ENCODE measurements at places on chromosomes 3 and 15.
A peak's percentile ranks its signal among the peaks of the same experiment; 100 is the strongest.

- DNase-seq: no peak
Observed at GRCh38 chr3:13136426-13136825, 63.2 kb upstream of the IQSEC1 start.

GRCh38 chr15:37370941-37371340 is 270.6 kb upstream of the MEIS2 start:
- no peak for DNase-seq

GRCh38 chr3:126389112-126389793 is 5.5 kb upstream of the CFAP100 start:
- DNase-seq: peak; percentile 86

GRCh38 chr15:60634815-60635214 is 155.9 kb upstream of the ICE2 start:
- DNase-seq: no peak

GRCh38 chr3:15724446-15724845 is 73.3 kb downstream of the ANKRD28 start:
- DNase-seq: no peak

- no peak for DNase-seq
Observed at GRCh38 chr3:41430886-41431285, 231.6 kb downstream of the CTNNB1 start.

DNA sequence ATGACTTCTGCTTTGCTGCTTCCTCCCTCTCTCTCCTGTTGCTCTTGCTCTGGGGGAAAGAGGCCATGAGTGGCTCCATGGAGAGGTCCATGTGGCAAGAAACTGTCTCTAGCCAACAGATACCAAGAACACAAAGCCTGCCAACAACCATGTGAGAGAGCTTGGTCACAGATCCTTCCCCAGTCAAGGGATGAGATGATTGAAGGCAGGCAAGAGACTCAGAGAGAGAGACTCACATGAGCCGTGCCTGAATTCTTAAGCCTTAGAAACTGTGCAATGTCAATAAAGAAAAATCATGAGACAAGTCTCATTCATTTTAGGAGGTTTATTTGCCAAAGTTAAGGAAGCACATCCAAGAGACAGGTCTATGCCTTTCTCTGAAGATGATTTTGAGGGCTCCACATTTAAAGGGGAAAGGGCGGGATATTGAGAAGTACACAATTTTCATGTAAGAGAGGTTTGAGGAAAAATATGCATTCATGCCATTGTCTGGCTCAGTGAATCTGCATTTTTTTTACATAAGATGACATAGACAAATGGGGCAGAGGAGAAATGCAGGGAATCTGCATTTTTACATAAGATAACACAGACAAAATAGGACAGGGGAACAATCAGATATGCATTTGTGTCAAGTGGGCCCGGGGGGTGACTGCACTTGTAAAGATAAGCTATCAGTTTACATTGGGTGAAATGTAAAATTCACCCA is 59.5 kb upstream of the SUCLG2 start:
- no peak for DNase-seq

DNA sequence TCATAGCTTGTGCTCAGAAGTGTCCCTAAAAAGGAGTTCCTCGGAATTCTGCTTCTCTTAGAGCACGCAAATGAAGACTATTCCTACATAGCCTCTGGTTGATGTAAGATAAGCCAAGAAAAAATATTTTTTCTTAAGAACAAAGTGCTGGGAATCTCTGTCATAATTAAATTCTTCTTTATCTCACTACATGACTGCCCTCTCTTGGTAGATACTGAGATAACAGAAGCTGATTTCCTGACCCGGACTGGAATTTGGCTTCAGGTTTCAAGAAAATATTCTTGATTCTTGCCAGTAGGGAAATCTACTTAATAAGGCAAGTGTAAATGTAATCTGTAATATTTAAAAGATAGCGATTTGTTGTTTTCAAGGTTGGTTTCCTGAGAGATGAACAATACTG is 31.3 kb upstream of the SETMAR start:
- DNase-seq: peak; percentile 4

DNA sequence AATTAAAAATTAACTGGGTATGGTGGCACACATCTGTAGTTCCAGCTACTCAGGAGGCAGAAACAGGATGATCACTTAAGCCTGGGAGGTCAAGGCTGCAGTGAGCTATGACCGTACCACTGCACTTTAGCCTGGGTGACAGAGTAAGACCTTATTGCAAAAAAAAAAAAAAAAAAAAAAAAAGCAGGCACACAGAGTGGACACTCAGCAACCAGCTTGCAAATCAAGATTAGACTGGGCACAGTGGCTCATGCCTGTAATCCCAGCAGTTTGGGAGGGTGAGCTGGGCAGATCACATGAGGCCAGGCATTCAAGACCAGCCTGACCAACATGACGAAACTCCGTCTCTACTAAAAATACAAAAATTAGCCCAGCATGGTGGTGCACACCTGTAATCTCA is 5.4 kb downstream of the CLN6 start:
- DNase-seq: no peak

DNA sequence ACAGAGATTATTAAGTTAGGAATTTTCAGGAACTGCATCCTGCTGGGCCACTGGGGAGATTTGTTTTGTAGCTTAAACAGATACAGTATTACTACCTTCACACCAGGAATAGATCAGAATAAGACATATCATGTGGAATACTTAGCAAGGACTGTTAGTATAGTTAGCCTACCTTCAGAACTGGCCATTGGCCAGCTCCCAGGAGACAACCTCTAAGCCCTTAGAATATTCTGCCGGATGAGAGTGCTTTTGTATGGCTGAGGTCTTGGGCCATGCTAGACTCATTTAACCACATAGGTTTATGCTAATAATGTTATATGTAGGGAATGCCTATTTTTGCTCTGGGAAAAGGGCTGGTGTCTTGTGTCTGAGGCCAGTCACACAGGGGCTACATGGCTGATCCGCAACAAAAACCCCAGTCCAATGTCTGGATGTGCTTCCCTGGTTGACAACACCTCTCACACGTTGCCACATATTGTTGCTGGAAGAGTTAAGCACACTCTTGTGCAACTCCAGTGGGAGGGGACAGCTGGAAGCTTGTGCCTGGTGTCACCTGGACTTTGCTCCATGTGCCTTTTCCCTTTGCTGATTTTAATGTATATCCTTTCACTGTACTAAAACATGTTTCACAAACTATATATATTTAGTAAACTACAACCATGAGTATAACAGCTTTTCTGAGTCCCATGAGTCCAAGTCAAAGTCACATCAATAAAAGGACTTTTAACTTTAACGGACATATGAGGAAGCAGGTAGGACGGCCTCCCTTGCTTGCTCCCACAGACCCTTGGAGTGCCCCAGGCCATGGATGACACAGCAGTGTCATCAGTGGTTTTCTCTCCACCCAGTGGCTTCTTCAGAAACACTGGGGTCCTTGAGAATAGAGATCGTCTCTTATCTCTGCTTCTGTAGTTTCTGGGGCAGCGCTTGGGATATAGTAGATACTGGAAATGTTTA is 118.0 kb upstream of the C3orf80 start:
- no peak for DNase-seq

GRCh38 chr3:126451511-126451910 is 24.2 kb downstream of the ZXDC start:
- DNase-seq: no peak

- DNase-seq: peak; percentile 99
Observed at GRCh38 chr3:185658504-185658912, 72.4 kb downstream of the SENP2 start.

- DNase-seq: no peak
Observed at GRCh38 chr15:83604549-83604948, 49.4 kb upstream of the ADAMTSL3 start.

DNA sequence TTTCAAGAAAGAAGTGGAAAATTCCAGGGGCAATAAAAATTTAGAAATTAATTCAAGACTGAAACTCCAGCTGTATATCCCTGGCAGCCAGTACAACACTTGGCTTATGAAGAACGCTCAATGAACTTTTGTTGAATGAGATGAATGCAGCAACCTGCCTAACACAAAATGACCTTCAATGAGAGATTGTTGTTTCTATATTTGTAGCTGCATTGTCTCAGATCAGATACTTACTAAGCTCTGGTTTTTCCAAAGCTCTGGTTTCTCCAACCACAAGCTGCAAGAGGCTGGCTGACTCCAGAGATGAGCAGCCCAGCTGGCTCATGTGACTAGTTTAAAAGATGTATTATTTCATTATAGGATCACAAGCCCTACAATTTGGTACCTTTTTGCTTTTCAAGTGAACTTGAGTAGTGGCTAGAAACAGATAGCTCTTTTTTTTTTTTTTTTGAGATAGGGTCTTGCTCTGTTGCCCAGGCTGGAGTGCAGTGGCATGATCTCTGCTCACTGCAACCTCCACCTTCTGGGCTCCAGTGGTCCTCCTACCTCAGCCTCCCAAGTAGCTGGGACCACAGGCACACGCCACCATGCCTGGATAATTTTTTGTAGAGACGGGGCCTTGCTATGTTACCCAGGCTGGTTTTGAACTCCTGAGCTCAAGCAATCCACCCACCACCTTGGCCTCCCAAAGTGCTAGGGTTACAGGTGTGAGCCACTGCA is 57.4 kb downstream of the UMPS start:
- DNase-seq: no peak

- peak; percentile 55 for DNase-seq
Observed at GRCh38 chr15:83312071-83312470, 27.6 kb upstream of the BNC1 start.

GRCh38 chr3:45337839-45338470 is 50.4 kb upstream of the LARS2 start:
- no peak for DNase-seq

- DNase-seq: no peak
Observed at GRCh38 chr3:46235425-46235824, 6.8 kb upstream of the CCR3 start.

GRCh38 chr3:23798456-23798855 is 7.3 kb upstream of the UBE2E1 start:
- DNase-seq: no peak

DNA sequence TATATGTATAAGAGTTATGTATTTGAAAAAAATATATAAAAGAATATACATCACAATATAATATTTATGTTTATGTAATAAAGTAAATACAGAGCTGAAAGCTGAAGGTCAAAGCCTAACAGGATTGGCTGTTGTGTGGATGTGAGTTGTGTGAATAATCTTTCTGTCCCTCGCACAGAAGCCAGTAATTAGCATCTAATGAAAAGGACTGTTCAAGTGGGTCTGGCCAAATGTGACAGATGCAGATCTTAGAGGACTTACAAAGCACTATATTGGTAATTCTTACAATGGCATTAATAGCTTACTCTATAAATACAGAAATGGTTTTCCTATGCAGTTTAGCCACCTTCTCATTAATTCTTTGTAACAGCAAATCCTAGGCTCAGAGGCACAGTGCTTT is 2.4 kb downstream of the MKRN3 start:
- no peak for DNase-seq

DNA sequence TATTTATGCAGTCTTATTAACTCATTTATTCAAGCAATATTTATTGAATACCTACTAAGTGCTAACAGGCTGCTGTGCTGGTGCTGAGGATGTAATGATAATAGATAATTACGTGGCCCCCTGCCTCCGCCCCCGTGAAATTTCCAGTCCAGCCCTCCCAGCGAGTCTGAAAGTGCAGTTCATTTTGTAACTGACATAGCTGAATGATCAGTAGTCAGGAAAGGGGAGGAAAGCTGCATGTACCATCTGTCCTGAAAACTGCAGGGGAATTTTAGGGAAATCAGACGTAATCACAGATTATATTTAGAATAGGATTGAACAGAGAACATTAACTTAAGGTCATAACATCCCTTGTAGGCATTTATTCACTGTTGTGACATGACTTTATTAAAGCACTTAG is 736.8 kb downstream of the MCTP2 start:
- DNase-seq: no peak

DNA sequence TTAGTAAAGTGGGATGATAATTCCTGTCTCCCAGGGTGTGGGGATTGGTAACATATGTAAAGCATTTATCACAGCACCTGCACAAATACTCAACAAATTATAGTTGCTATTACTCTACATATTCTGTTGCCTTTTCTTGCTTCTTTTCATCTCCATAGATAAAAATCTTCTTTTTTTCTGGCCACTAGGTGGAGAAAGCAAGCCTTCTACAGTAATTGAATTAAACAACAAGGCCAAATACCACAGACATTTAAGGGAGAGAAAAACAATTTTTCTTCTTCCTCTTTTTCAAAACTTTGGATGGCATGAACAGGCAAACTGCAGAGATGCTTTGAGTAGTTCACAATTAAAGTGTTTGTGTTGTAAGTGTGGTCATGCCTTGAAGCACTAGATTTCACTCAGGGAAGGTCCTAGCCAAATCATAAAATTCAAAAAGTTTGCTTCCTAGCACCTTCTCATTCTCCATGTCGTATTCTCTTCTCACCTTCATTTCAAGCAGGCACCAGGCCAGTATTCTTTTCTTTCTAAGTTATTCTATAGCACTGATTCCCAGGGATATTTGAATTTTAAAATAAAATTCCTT is 493.4 kb upstream of the TGFBR2 start:
- peak; percentile 47 for DNase-seq
